A549 treated with CpdA at 1 μM for 4 hours (cell line): ENCODE measurements at places on chromosomes 2 and 18. TPM values are rescaled to one million over a fixed set of nuclear protein-coding genes. Genes with fewer than 3 reads are reported as not detected.

NETO1 gene
- total RNA-seq, result not detected in 5 replicates

SERPINB2 gene
- total RNA-seq, result 0.06 to 0.08 TPM (median 0.07 TPM) in 3 of 5 replicates, not detected in the others

DYNAP gene
- total RNA-seq, result not detected in 5 replicates

GPR35 gene
- total RNA-seq, result 0.40 to 1.3 TPM (median 0.93 TPM) in 5 replicates

AMER3 gene
- total RNA-seq, result not detected in 5 replicates

ONECUT2 gene
- total RNA-seq, result 0.35 to 0.67 TPM (median 0.41 TPM) in 5 replicates

HAAO gene
- total RNA-seq, result 0.03 to 0.19 TPM in 2 of 5 replicates, not detected in the others

CTAGE1 gene
- not detected in 5 replicates for total RNA-seq

C2orf72 gene
- total RNA-seq, result 4.5 to 7.6 TPM (median 6.1 TPM) in 5 replicates

ERMN gene
- total RNA-seq, result not detected in 5 replicates

MARCO gene
- total RNA-seq, result 0.09 to 0.11 TPM in 2 of 5 replicates, not detected in the others

GPR155 gene
- 0.24 to 0.77 TPM (median 0.29 TPM) in 5 replicates for total RNA-seq

WNT6 gene
- total RNA-seq, result 0.08 to 0.13 TPM (median 0.11 TPM) in 4 of 5 replicates, not detected in the other

TET3 gene
- total RNA-seq, result 6.0 to 7.6 TPM (median 6.6 TPM) in 5 replicates

RFX8 gene
- not detected in 5 replicates for total RNA-seq

MEP1B gene
- 0.07 to 0.27 TPM in 2 of 5 replicates, not detected in the others for total RNA-seq

IL37 gene
- not detected in 5 replicates for total RNA-seq

VWA3B gene
- total RNA-seq, result 0.02 to 0.43 TPM (median 0.18 TPM) in 4 of 5 replicates, not detected in the other

KCNE4 gene
- 0.84 to 1.5 TPM (median 1.0 TPM) in 5 replicates for total RNA-seq

RIT2 gene
- not detected in 5 replicates for total RNA-seq

UGT1A8 gene
- total RNA-seq, result 0.03 to 0.08 TPM in 2 of 5 replicates, not detected in the others

CYS1 gene
- total RNA-seq, result 0.90 to 1.3 TPM (median 1.1 TPM) in 5 replicates

FBXO15 gene
- total RNA-seq, result 0.67 to 1.3 TPM (median 0.78 TPM) in 4 of 5 replicates, not detected in the other

PROC gene
- total RNA-seq, result 1.8 to 4.4 TPM (median 3.7 TPM) in 5 replicates

FASTKD2 gene
- 32.1 to 41.6 TPM (median 33.4 TPM) in 5 replicates for total RNA-seq

RAB3GAP1 gene
- 25.5 to 34.6 TPM (median 27.5 TPM) in 5 replicates for total RNA-seq

GDF7 gene
- 0.02 to 0.06 TPM (median 0.03 TPM) in 5 replicates for total RNA-seq

SH3RF3 gene
- 0.37 to 0.48 TPM (median 0.38 TPM) in 5 replicates for total RNA-seq

RGPD4 gene
- 0.06 to 0.07 TPM (median 0.06 TPM) in 4 of 5 replicates, not detected in the other for total RNA-seq

ERICH2 gene
- total RNA-seq, result not detected in 5 replicates

SLC39A6 gene
- total RNA-seq, result 40.1 to 53.5 TPM (median 51.2 TPM) in 5 replicates

CD207 gene
- total RNA-seq, result not detected in 5 replicates

PDCD1 gene
- total RNA-seq, result not detected in 5 replicates

SLC40A1 gene
- total RNA-seq, result 3.4 to 4.5 TPM (median 3.7 TPM) in 5 replicates

SRD5A2 gene
- 0.02 to 0.04 TPM in 2 of 5 replicates, not detected in the others for total RNA-seq

OXER1 gene
- total RNA-seq, result not detected in 5 replicates

RGPD3 gene
- total RNA-seq, result 0.15 to 0.22 TPM (median 0.19 TPM) in 5 replicates

CKAP2L gene
- total RNA-seq, result 11.5 to 19.6 TPM (median 13.8 TPM) in 5 replicates

GPR39 gene
- 9.8 to 11.8 TPM (median 11.6 TPM) in 5 replicates for total RNA-seq

STAT4 gene
- total RNA-seq, result 3.2 to 4.5 TPM (median 3.8 TPM) in 5 replicates

DCDC2C gene
- total RNA-seq, result 0.29 to 0.36 TPM in 2 of 5 replicates, not detected in the others

CREG2 gene
- total RNA-seq, result 5.9 to 9.7 TPM (median 7.8 TPM) in 5 replicates

GALNT14 gene
- 47.6 to 55.5 TPM (median 52.7 TPM) in 5 replicates for total RNA-seq
